ENCODE measurements at places on chromosomes 13 and 19. TPM values are rescaled to one million over a fixed set of nuclear protein-coding genes. Genes with fewer than 3 reads are reported as not detected.
A peak's percentile ranks its signal among the peaks of the same experiment; 100 is the strongest.

DNA sequence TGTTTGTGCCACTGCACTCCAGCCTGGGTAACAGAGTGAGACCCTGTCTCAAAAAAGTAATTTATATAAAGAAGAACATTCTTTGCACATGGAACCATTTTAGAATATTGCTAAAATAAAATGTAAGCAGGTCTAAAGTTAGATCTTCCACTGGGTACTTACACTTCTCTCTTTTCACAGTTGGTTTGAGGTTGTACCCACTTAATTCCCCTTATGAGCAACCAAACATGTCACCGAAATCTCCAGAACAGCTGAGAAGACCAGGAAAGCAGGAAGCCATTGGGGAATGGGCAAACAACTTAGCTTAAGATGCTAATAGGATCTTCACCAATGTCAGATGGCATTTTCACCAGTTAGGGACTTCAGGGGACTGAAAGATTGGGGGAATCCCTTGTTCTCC, 18.8 kb downstream of the NLRP4 start:
- no peak for DNase-seq

The NCCRP1 gene
- total RNA-seq, result not detected

GRCh38 chr13:37225414-37226070, 120.1 kb upstream of the CSNK1A1L start:
- DNase-seq, result no peak

The PTGER1 gene
- total RNA-seq, result 0.25 TPM

DNA sequence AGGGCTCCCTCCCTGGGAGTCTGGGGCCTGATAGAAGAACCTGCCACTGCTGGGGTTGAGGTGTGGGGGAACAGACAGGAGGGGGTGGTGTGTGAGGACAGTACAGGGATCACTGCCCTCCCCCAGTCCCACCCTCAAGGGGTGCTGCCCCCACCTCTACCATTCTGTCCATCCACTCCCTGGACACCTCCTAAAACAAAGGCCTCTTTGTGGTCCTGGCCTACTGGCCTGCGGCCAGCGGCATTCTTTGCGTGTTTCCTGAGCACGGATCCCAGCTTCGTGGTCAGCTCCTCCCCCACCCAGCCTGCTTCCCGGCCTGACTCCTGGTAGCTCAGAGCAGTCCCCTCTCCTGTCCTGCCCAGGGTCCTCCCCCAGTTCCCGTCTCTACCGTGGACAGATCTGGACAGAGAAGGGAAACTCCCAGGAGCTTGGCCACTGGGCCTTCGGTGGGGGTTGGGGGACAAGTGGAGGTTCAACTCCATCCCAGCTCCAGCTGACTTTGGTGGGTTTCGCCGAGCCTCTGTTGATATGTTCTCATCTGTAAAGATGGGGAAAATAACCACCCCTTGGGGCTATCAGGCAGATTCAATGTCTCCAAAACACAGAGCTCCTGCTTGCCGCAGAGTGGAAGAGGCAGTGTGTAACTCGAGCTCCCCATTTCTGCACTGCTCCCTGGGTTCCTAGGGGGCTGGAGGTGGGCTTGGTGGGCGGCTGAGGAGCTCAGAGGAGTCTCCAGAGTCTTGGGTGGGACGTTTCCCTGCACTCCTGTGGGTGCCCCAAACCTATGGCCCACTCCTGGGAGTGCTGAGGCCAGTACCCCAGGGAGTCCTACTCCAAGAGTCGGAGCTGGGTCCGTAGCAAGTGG, 48.7 kb downstream of the LYL1 start:
- no peak for DNase-seq

DNA sequence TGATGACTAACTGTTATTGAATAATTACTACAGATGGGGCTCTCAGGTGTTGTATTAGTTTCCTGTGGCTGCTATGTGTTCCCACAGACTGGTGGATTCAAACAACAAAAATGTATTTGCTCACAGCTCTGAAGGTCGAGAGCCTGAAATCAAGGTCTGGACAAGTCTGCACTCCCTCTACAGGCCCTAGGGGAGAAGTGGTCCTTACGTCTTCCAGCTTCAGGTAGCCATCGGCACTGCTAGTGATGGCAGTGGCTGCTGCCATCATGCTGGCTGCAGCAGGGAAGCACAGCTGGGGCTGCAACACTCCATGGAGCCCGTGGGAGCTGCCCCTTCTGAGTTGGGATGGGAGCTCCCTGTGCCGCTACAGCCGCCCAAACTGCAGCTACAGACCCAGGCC, 1.9 kb downstream of the TEX26 start:
- no peak for DNase-seq

The SERPINE3 gene
- total RNA-seq, result not detected

The INSL3 gene
- total RNA-seq, result 1.7 TPM

- no peak for DNase-seq
Measured at GRCh38 chr19:13665125-13665905, 99.0 kb upstream of the MRI1 start.

The TEX26 gene
- total RNA-seq, result not detected

- DNase-seq, result no peak
Measured at GRCh38 chr13:88339271-88339741, 668.1 kb downstream of the SLITRK5 start.

DNA sequence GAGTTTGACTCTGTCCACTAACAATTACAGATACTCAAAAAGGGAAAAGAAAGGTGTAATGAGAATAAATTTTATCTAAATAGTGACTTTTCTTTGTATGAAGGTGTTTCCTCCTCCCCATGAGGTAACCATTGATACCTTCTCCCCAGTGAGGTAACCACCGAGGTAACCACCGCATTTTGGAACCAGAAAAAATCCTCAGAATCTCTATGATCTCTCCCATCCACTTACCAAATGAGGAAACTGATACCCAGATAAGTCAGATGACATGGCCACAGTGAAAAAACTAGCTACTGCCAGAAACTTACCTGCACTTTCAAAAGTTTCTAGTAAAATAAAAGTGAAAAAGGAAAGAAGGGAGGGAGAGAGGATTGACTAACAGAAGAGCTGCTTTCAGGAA, 124.0 kb upstream of the FNDC3A start:
- peak; percentile 17 for DNase-seq

The CGB5 gene
- not detected for total RNA-seq

DNA sequence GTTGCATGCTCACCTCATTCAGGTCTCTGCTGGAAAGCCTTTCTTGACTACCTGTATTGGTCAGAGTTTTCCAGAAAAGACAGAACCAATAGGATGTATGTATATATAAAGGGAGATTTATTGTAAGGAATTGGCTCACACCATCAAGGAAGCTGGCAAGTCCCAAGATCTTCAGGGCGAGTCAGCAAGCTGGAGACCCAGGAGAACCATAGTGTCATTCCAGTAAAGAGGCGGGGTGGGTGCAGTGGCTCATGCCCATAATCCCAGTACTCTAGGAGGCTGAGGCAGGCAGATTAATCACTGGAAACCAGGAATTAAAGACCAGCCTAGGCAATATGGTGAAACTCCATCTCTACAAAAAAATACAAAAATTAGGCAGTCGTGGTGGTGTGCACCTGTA, 30.4 kb upstream of the FARP1 start:
- DNase-seq, result no peak

- peak; percentile 62 for DNase-seq
Measured at GRCh38 chr13:110561344-110562035, at the start of gene RAB20. TSS of gene RAB20 (minus strand) at chr13:110561722. CDS start at chr13:110561519, 203 bp downstream.

The SIGLEC12 gene
- total RNA-seq, result 0.76 TPM

DNA sequence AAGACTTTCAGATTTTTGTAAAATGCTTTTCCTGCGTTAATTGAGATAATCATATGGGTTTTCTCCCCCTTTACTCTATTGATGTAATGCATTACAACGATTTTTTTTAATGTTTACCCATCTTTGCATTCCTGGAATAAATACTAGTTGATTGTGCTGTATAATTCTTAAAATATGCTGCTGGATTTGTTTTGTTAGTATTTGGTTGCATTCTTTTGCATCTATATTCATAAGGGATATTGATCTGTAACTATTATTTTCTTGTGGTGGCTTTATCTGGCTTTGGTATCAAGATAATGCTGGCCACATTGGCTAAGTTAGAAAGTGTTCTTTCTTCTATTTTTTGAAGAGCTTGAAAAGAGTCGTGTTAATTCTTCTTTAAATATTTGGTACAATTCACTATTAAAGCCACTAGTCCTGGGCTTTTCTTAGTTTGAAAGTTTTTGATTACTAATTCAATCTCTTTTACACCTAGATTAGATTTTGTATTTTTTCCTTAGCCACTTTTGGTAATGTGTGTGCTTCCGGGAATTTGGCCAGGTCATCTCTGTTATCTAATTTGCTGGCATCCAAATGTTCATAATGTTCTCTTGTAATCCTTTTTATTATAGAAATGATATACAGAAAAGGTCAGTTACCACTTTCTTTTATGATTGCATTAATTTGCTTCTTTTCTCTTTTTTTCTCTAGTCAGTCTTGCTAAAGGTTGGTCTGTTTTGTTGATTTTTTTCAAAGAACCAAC, 29.8 kb downstream of the KL start:
- DNase-seq, result no peak

- DNase-seq, result no peak
Measured at GRCh38 chr19:55611983-55612645, 6.7 kb downstream of the ZNF865 start.

The AMH gene
- 7.4 TPM for total RNA-seq

DNA sequence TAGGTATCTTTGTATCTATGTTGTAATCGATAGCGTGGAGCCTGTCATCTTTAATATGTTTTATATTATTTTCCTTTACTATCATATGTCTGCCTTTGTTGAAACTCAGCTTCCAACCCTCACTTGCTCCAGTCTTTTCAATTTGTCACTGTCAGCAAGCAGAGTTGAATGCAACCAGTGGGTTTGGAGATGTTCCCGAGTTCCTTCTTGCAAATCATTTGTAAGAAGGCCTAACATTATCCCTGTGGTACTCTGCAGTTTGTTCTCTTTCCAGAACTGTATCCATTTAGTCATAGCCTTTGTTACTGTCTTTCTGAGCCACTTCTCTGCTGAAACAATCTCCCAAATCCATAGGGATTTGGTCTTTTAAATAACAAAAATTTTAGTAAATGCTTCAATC, 41.8 kb downstream of the RNASEH2B start:
- DNase-seq, result no peak

DNA sequence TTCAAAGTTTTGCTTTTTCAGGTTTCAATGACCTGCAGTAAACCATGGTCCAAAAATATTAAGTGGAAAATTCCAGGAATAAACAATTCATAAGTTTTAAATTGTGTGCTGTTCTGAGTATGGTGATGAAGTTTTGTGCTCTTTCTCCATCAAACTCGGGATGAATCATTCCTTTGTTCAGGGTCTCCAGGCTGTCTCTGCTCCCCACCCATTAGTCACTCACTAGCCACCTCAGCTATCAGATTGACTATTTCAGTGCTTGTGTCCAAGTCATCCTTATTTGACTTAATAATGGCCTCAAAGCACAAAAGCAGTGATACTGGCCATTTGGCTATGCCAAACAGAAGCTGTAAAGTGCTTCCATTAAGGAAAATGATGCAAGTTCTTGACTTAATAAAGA, 1140.4 kb downstream of the EFNB2 start:
- DNase-seq, result no peak
